Aorta (tissue), 5 donors: ENCODE measurements at places on chromosomes 5 and 9. TPM values are rescaled to one million over a fixed set of nuclear protein-coding genes. Genes with fewer than 3 reads are reported as not detected.
A peak's percentile ranks its signal among the peaks of the same experiment; 100 is the strongest.

GRCh38 chr9:100160021-100160420 is 61.0 kb downstream of the INVS start:
- H3K27ac ChIP-seq, result no peak overlapping the region
- no peaks in the 10 kb centered on the region for H3K4me1 ChIP-seq
- no peak for DNase-seq
- no peaks in the 10 kb centered on the region for H3K27me3 ChIP-seq
- H3K4me3 ChIP-seq, result no peak overlapping the region

- H3K4me1 ChIP-seq, result no peaks in the 10 kb centered on the region
- H3K27ac ChIP-seq, result no peak overlapping the region
- no peaks in the 10 kb centered on the region for H3K27me3 ChIP-seq
- no peaks in the 10 kb centered on the region for H3K36me3 ChIP-seq
- no peak overlapping the region for H3K4me3 ChIP-seq
Observed at GRCh38 chr5:83118471-83118870, 41.1 kb downstream of the XRCC4 start.

GRCh38 chr5:50415912-50416311 is 25.2 kb downstream of the EMB start:
- H3K4me3 ChIP-seq, result no peak overlapping the region
- no peak for DNase-seq
- no peaks in the 10 kb centered on the region for H3K27me3 ChIP-seq
- H3K36me3 ChIP-seq, result no peaks in the 10 kb centered on the region
- no peaks in the 10 kb centered on the region for H3K4me1 ChIP-seq

- H3K27me3 ChIP-seq, result no peaks in the 10 kb centered on the region
- H3K36me3 ChIP-seq, result no peaks in the 10 kb centered on the region
- no peak overlapping the region for H3K27ac ChIP-seq
- no peaks in the 10 kb centered on the region for H3K4me1 ChIP-seq
- DNase-seq, result no peak
- no peak overlapping the region for H3K4me3 ChIP-seq
Observed at GRCh38 chr9:84001621-84002020, 21.0 kb downstream of the RMI1 start.

GRCh38 chr9:23590276-23591000 is 235.6 kb downstream of the ELAVL2 start:
- H3K36me3 ChIP-seq, result no peaks in the 10 kb centered on the region
- no peak overlapping the region for H3K27ac ChIP-seq
- no peak for DNase-seq
- H3K4me1 ChIP-seq, result no peaks in the 10 kb centered on the region
- H3K27me3 ChIP-seq, result no peaks in the 10 kb centered on the region

DNA sequence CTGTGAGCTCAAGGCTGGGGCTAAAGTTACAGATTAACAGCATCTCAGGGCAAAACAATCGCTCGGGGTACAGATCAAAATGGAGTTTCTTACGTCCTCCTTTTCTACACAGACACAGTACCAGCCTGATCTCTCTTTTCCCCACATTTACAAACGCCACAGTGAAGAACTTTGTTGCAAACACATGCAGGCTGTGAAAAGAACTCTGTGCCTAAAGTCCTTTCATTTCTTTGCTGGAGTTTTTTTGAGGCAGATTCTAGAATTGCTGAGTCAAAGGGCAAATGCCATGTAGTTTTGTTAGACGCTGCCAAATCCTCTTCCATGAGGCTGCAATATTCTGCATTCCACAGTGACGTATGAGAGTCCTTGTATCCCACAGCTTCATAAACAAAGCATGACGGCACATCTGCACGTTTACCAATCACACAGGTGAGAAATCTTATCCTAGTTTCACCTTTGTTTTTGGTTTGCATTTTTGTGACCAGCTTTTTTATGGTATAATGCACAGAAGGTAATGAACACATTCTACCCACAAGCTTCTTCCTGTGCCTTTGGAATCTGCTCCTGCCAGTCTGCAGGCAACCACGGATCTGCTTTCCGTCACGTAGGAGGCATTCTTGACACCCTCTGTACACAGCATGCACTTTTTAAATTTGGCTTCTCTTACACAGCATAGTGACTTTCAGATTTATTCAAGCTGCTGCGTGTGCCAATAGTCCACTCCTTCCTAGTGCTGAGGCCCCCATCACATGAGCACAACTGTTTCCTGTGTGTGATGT is 44.6 kb upstream of the LPCAT1 start:
- peak overlapping the region; percentile 49 for H3K27ac ChIP-seq
- H3K4me1 ChIP-seq, result no peaks in the 10 kb centered on the region
- no peaks in the 10 kb centered on the region for H3K27me3 ChIP-seq
- H3K4me3 ChIP-seq, result no peak overlapping the region

Gene ZBED3
- 11.3 TPM for total RNA-seq

Gene TAF11L5
- total RNA-seq, result not detected

- H3K4me1 ChIP-seq, result no peaks in the 10 kb centered on the region
- DNase-seq, result no peak
- H3K36me3 ChIP-seq, result no peaks in the 10 kb centered on the region
- H3K27ac ChIP-seq, result no peak overlapping the region
Observed at GRCh38 chr5:169706071-169706470, 69.0 kb downstream of the DOCK2 start.

Gene FAF2
- 27.5 TPM for total RNA-seq
